Right hindlimb (tissue), 1 donor: ENCODE measurements at places on chromosomes 11 and 22.

DNA sequence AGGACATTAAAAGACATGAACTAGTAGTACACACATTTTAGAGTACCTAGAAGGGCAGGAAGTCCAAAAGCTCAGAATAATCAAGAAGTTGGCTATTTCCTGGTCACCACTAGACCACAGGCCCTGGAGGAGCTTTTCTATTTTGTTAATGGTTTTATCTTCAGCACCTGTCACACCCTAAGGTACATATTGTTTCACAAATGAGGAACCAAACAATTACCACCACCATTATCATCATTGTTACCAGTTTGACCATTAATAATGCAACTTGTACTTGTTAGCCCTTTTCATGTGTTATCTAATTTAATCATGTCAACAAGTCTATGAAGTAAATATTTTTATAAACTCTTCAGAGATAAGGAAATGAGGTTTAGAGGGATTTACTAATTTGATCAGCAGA, 4.9 kb downstream of the MRPL48 start:
- no peak for DNase-seq

DNA sequence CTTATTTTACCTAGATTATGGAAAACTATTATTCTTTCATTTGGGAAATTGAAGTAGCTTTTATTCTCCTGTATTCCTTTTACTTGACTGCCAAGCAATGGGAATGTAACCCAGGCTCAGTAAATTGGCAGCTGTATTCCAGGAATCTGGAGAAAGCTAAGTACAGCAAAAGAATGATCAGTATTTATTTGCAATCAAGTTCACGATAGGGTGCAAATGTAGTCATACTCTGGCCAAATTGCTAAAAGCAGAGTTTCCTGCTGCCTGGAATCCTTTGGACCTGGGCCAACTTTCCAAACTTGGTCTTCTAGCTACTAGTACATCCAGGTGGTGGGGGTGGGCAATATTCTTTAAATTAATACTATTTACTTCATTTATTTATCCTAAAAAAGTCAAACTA, 286.0 kb upstream of the CTSC start:
- DNase-seq: no peak

GRCh38 chr22:25396615-25397200, 167.8 kb upstream of the GRK3 start:
- DNase-seq: no peak

- DNase-seq: no peak
These were observed 13.7 kb downstream of the TSPAN4 start for GRCh38 chr11:856397-856796.

DNA sequence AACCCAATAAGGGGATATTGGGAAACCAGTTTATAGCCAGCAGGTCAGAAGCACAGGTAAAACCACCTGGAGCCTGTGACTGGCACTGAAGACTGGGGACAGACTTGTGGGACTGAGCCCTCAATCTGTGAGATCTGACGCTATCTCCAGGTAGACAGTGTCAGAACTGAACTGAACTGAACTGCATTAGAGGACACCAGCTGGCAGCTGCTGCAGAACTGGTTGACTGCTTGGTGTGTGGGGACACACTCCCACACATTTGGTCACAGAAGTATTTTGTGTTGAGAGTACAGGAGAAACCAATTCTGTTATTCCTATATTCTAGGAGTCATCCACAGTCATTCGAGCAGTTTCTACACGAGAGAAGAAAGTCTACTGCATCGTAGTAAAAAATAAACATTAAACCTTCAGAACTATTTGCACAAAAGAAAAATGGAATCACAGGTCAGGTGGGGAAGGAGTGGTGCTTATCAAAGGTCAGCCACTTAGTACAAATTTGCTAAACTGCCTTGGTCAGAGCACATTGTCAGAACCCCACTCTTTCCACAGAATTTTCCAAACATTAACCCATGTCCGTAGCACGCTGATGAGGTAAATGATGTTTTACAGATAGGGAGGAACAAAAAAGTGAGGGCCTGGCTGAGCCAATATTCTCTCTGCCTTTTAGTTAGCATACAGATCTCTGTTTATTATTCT, 77.2 kb downstream of the SIK3 start:
- DNase-seq: no peak

DNA sequence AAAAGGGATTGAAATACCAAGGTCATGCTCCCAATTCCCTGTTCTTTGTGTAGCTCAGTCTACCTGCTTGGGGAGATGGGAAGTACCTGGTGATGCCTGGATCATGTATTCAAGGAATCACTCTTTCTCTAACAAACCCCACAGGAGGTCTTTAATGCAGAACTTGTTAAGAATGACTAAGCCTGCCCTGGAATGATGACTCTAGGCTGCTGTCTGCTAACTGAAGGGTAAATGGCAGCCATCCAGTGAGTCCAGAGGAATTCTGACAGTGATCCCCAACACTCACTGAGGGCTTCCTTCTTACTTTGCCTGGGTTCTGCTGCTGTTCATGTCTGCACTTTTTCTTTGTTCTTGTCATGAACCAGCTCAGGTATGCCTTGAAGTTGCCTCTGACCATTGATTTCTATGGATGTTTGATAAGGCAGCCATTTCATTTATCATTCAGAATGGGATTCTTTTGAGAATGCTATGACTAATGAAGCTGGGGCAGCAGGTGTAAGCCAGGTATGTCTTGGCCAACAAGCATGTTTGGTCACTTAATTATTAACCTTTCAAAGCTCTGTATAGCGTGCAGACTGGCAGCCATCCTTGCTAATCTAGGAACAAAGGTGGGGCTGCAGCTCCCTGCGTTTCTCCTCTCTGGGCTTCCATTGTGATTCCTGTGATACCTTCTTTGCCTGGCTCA, 11.4 kb downstream of the PRSS23 start:
- no peak for DNase-seq

GRCh38 chr11:23124249-23124648, 264.0 kb upstream of the CCDC179 start:
- no peak for DNase-seq

DNA sequence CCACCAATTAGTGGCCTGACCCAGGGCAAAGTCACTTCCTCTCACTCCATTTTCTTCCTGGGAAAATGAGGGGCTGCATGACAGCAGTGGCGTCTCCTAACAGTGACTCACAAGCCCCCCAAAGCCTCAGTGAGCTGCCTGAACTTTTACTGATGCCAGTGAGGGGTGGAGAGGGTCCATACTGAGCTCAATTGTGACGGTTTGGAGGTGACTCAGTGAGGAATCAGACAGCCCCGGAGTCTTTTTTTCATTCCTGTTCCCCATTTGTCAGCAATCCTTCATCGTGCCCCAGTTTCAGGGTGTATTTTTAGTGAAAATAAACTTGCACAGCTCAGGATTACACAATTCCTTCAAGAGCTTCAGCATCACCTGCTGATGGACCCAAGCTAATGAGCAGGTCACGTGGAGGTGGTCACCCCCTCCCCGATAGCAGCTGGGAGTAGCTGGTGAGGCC, 30.1 kb upstream of the RASD2 start:
- DNase-seq: peak; percentile 7

GRCh38 chr11:15635521-15635920, 520.8 kb downstream of the INSC start:
- no peak for DNase-seq

- DNase-seq: no peak
These were observed 90.1 kb downstream of the CCDC83 start for GRCh38 chr11:85945296-85945695.

DNA sequence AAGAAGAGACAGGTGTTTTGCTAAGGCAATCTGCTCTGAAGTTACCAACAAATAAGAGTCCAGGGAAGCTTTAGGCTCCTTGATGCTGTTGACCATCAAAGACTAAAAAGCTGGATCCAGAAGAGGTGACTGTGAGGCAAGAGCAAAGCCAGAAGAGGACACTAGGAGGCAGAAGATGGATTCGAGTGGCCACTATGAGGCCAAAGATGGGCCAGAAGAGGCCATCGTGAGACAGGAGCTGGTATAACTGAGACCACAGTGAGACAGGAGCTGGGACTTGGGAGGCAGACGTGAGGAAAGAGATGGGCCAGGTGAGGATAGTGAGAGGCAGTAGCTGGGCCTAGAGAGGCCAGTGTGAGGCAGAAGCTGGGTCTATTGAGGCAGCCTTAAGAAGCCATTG, 37.7 kb downstream of the OR4C45 start:
- no peak for DNase-seq

DNA sequence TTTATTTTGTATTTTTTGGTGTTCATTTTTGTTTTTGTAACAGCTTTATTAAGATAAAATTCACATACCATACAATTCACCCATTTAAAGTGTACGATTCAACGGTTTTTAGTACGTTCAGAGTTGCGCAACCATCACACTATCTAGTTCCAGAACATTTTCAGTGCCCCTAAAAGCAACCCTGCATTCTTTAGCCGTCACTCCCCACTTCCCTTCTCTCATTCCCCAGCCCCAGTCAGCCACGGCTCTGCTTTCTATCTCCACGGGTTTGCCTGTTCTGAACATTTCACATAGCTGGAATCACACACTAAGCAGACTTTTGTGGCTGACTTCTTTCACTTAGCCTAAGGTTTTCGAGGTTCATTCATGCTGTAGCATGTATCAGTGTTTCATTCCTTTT, 9.6 kb upstream of the KCNQ1OT1 start:
- no peak for DNase-seq

DNA sequence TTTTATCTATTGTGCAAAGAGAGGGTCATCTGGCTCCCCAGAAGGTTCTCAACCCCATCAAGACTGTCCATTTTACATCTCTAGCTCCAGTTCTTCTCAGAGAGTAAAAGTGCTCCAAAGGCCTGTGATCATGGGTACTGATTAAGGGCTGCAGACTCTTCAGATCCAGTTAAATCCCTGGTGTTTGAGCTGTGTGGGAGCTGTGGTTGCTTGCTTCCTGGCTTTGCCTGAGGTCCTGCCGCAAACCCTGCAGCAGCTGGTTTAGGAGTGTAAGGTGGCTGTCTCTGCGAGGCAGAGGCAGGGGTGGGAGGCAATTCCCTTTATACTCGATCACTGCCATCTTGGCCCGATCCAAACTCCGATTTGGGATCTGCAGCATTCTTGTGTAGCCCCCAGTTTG, 1.2 kb downstream of the MRPL17 start:
- DNase-seq: peak; percentile 27

DNA sequence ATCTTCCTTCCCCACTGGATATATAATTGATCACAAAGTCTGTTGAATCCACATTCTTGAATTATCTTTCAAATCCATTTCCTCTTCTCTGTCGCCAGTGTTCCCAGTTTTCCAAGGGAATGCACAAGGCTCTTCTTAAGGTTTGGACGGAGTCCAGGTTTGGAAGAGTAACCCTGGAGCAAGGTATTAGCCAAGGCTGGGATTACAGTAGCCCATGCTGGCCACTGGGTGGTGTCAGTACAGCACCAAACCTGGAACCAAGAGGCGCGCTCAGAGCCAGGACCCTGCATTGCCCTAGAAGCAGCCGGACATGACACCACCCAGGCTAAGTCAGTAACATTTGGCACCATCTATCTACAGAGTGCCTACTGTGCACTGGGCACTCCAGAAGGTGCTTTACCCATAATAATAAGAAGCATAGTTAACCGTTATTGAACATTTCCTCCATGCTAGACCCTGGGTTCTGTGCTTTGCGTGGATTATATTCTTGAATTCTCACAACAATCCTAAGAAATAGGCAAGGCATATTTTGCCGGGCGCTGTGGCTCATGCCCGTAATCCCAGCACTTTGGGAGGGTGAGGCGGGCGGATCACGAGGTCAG, 48.0 kb upstream of the CLPB start:
- DNase-seq: peak; percentile 57

GRCh38 chr11:119901657-119902577, 172.9 kb upstream of the NECTIN1 start:
- no peak for DNase-seq

- DNase-seq: no peak
These were observed 64.1 kb upstream of the TMEM45B start for GRCh38 chr11:129751511-129751910.

DNA sequence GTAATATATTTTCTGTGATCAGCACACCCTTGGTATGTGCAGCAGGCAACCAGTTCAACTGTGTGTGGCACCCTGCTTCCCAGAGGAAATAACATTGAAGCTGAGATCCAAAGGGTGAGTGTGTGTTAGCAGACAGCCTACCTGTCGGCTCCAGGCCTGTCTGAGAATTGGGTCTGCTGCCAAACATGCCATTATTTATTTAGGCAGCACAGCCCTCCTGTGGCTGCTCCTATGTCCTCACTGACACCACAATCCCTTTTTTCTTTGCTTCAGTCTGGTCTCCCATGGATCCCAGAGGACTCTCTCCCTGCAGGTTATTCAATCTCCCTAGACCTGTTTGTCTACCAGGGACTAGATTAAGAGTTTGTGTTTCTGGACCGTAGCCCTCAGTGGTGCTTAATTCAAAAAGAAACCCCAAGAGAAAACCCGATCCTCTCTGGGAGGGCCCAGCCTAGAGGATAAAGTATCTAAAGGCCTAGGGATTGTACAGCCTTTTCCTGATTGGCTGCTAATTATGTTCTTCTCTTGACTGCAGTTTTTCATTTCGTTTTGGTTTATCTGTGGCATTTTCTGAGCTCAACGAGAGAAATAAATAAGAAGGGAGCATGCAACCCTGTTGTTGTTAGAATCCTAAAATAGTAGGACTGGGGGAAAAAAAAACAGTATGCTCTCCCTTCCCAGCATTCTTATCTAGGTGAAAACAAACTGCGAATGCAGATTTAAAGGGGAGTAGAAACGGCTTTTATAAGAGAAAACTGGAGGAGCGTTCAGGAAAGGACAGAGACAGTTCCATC, 24.1 kb downstream of the KCNE3 start:
- peak; percentile 19 for DNase-seq

- DNase-seq: no peak
These were observed 14.7 kb downstream of the SSH3 start for GRCh38 chr11:67317888-67318555.

DNA sequence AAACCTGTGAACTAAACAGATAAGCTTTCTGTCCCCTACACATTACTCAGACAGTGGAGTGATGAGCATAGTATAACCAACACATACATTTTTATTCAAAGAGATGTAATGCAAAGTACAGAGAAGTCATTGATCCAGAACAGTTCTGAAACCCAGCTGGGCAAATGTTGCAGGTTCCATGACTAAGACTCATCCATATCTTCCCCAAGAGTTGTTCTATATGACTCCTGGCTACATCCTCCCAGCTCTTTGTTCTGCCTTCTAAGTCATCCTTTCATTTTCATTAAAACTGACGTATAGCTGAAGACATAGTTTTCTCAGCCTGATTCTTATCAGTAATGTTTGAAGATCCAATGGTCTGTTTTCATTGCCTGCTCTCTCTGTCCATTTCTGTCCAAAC, 47.3 kb downstream of the PLAAT5 start:
- DNase-seq: no peak

- DNase-seq: no peak
These were observed 125.3 kb downstream of the APOL5 start for GRCh38 chr22:35842954-35843353.

DNA sequence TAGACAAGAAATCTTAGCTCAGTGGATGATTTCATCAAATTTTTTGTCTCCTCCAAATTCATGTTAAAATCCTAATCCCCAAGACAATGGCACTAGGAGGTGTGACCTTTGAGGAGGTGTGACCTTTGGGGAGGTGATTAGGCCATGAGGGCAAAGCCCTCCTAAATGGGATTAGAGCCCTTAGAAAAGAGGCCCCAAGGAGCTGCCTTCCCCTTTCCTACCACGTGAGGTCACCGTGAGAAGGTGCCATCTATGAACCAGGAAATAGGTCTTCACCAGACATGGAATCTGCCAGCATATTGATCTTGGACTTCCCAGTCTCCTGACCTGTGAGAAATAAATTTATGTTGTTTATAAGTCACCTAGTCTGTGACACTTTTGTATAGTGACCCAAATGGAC, 138.7 kb downstream of the TRIM29 start:
- DNase-seq: no peak
